WERI-Rb-1 (cell line): ENCODE measurements at places on chromosomes 3 and 15.

GRCh38 chr3:80055306-80055705 lies 287.5 kb upstream of the ROBO1 start:
- no peak for DNase-seq

DNA sequence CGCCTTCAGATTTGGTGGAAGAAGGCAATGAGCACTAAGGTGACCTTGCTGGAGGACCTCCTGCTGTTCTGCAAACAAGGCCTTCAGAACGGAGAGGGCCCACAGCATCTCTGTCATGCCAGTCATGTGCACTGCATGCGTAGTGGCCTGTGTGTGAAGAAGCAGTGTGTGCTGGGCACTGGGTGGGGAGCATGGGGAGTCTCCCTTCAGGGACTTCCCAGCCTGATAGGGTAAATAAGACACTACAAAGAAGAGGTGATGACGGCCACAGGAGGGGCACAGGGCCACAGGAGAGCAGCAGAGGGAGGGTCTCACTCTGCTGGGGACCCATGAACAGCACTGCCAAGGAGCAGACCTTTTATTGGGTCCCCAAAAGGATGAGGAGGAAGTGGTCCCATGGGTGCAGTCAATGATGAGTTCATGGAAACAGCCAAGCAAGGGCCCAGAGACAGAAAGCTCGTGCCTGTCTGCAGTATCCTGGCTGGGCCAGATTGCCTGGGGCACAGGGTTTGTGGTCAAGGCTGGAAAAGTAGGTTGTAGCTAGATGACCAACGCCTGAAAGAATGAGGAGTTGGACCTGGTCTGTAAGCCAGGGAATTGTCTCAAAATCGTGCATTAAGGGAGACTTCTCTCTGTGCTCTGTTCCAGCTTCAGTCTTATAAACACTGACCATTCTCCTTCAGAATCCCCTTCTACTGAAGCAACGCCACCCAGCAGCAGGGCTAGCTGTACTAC lies 67.8 kb upstream of the SEC61A1 start:
- no peak for DNase-seq

GRCh38 chr15:79617071-79617470 lies 184.9 kb downstream of the MINAR1 start:
- no peak for DNase-seq

GRCh38 chr15:31158858-31159569 lies 57.5 kb upstream of the TRPM1 start:
- no peak for DNase-seq

- no peak for DNase-seq
Measured at GRCh38 chr3:87236093-87236492, 9.0 kb downstream of the CHMP2B start.

DNA sequence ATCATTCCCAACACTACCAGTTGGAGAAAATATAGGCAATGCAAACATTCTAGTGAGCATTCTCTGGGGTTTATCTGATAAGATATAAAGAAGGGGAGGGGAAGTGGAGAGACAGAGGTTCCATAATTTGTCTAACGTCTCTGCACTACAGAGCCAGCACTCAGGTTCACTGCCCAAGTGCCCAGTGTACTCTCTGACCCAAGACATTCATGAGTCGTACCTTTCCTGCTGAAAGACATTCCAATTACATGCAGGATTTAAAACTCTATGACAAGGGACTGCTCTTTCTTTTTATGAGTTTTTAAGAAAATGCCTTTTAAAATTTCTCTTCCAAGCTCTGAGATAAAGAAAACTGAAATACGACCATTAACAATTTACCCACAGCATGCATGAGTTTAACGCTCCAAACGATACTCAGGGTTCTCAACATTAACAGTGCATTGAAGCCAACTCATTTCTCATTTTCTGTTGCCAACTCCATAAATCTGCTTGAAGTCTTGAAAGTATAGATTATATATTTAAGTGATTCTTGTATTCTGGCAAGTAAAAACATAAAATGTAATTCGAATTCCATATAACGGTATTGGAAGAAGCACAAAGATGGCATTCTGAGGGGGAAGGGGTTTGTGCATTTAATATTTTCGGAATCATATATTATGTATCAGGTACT lies 193.4 kb downstream of the SUCLG2 start:
- no peak for DNase-seq

- DNase-seq, result no peak
Measured at GRCh38 chr3:132749786-132750185, 27.6 kb upstream of the NPHP3 start.

GRCh38 chr3:134211797-134212196 lies 38.9 kb downstream of the RYK start:
- peak; percentile 39 for DNase-seq
